ENCODE measurements at places on chromosomes 11 and 22.

GRCh38 chr11:122690384-122690783 is 34.9 kb downstream of the UBASH3B start:
- no peak for DNase-seq

DNA sequence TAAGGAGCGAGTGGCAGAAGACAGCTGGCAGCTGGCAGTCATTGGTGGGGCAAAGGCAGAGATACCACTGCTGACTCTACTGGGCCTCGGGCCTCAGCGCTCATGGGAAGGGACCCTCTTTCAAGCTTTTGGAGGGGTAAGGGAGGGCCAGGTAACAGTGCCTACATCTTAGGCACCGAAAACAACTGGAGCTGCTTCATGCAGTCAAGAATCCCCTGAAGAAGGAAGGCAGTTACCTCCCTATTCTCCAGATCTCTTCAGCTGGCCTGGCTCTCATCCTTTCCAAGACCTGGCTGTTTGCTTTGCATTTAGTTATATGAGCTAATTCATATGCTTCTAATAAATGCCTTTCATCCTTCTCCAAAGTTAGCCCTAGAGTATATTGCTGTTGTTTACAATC is 15.8 kb upstream of the ZNF74 start:
- no peak for DNase-seq

- DNase-seq = peak; percentile 14
These were observed 23.0 kb downstream of the SHANK3 start for GRCh38 chr22:50695421-50696250.

- DNase-seq = no peak
These were observed 7.8 kb downstream of the RPS6KA4 start for GRCh38 chr11:64366751-64367150.

DNA sequence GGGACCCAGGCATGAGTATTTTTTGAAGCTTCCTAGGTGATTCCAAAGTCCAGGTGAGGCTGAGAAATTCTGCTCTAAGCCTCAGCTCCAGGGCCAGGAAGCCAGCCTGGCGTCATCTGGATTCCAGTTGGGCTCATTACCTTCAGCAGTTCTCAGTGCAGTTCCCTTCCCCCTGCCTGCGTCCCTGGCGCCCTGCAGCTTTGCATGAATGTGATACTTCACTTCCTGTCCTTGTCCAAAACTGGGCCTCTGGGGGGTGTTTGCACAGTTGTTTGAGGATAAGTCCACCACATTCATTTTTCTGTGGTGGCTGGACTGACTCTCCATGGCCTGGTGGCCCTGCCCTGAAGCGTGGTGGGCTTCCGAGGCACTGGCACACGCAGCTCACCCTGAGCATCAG is 98.1 kb downstream of the TENM4 start:
- no peak for DNase-seq
